ENCODE measurements at places on chromosomes 1 and 21. TPM values are rescaled to one million over a fixed set of nuclear protein-coding genes. Genes with fewer than 3 reads are reported as not detected.
A peak's percentile ranks its signal among the peaks of the same experiment; 100 is the strongest.

GRCh38 chr1:217244971-217245370, 385.9 kb downstream of the GPATCH2 start:
- DNase-seq: no peak

- DNase-seq: no peak
Observed at GRCh38 chr1:84603223-84603622, 29.0 kb upstream of the CTBS start.

- DNase-seq: no peak
Observed at GRCh38 chr1:225654688-225655508, 2.0 kb upstream of the ENAH start.

AMY1B gene
- not detected for polyA plus RNA-seq

DNA sequence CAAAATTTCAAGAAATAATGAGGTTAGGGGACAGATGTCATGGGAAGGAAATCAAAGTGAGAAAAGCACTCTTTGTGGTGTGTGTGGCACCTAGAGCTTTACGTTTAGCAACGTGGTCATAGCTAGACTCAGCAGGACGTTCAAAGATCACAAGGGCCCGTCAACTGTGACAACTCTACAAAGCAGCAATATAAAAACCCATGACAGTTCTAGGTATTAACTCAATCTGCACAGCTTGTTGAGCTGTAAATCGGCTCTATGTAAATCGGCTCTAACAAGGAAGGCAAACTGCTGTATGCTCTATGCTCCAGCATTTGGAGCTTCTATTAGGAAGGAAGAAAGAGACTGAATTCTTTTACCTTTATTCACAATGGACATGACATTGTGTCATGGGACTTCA, 64.8 kb downstream of the TP53BP2 start:
- no peak for DNase-seq

- DNase-seq: no peak
Observed at GRCh38 chr1:886311-886710, 37.4 kb upstream of the SAMD11 start.

MROH7 gene
- polyA plus RNA-seq: 0.23 TPM

- DNase-seq: no peak
Observed at GRCh38 chr1:98304888-98305287, 356.6 kb upstream of the SNX7 start.

DNA sequence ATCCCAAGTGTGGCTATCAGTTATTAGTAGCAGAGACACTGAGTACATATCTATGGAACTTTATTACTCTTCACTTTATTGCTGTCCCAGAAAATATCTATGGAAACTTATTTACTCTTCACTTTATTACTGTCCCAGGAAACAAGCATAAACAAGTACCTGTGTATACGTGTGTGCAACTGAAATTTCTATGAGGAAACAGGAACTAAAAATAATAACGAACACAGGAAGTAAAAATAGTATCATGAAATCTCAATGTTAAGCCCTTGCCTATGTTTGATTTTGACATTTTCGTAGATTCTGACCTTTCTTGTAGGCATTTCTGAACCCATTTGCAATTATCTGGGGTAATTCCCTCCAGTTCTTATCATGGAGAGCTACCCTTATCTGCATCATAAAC, 64.9 kb upstream of the KRTAP19-8 start:
- DNase-seq: no peak

DNA sequence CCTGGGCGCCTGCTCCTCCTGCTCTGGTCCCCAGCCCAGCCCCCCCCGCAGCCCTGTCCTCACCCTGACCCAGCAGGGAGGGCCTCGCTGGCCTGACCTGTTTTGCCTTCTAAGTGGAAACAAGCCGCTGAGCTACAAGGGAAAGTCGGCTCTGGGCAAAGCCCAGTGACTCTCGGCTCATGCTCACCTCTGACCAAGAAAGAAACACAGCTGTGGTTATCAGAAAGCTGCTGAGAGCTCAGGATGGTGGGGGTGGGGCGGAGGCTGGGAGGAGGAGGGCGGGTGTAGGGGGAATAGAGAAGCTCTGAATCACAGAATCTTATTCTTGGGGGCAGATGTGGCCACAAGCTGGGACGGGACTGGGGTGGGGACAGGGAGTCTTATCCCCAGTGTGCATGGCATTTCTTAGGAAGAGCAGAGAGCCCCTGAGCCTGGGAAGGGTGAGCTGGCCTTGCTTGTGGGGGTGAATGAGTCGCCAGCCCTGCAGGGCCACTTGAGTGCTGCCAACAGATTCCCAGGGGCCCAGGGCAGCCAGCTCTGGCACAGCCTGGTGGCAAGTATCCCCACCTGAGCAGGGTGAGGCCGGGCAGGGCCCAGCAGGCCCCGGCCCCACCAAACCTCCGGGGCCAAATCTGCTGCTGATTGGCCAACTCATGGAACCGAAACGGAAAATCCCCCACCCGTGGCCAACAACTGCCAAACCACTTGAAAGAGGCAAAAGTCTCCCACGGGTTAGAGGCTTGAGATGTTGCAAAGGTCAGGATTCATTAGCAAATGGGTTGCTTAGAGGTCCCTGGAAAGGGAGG, 120.6 kb downstream of the SPSB1 start:
- peak; percentile 84 for DNase-seq

- peak; percentile 52 for DNase-seq
Observed at GRCh38 chr1:228304225-228304624, 96.4 kb downstream of the OBSCN start.

- DNase-seq: peak; percentile 71
Observed at GRCh38 chr1:228166170-228166936, 749 bp downstream of the IBA57 start.

WDR64 gene
- not detected for polyA plus RNA-seq

DNA sequence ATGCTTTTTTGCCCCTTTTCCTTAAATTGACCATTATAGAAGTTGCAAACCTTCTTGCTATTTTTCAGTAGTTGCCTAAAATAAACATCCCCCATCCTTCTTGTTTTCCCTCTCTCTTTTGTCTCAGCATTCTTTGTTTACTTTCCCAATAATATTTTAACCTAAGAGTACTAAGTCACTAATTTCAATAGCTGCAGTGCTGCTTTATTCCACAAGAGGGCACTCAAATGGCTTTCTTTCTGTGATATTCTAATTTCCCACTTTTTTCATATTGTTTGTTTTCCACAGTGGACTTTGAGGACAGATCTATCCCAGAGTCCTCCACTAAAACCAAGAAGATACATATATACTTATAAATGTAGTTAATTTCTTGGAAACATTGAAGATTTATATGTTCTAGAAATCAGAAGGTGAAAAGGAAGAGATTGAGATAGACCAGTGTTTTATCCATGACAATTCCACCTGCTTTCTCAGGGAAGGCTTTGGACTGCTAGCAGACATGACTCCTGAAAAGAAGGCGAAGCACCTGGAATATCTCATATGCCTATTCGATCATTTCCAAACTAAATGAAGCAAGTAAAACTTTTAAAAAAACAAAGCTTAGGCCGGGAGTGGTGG, 104.8 kb upstream of the GRIK1 start:
- no peak for DNase-seq

DNA sequence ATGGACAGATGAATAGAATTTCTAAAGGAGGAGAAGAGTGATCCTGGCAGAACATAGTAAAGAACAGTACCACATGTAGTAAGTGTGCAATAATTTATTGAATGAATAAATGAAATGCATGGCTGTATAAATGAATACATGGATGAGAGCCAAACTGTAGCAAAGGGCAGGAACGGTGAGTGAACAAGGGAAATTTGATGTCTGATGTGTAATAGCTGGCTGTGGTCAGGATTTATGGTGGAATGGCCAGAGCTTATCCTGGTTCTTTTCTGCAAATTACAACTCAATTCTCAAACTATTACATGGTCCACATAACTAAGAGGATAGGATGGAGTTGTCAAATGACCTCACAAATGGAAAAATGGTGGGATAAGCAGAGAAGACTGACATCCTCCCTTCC, 43.2 kb upstream of the ARHGAP29 start:
- DNase-seq: no peak

TLR5 gene
- 0.46 TPM for polyA plus RNA-seq

C1QB gene
- 38.2 TPM for polyA plus RNA-seq

DNA sequence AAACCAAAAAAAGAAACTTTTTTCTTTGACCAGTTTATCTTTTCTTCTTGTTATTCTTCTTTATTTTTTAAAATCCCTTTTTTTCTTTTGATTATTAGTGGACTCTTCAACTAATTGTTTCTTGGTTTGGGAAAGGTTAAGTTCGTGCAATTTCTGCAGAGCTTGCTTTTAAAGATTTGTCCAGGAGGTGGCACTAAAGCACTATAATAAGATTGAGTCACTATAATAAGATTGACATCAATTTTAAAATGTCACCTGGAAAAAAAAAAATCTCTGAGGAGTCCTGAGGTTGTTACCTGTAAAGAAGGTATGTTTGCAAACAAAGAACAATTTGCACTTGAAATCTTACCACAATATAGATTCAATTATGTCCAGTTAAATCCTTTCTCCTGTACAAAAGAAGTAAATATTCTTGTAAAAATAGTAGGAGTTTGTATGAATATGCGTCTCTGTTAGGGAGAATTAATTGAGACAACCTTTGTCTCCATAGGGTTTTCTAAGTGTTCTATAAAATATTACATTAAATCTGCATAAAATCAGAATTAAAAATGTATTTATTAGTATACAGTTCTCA, 166.7 kb downstream of the ADGRL4 start:
- DNase-seq: no peak

GRCh38 chr1:170734412-170735175, 70.7 kb downstream of the PRRX1 start:
- no peak for DNase-seq

- no peak for DNase-seq
Observed at GRCh38 chr1:1061682-1062345, 12.3 kb downstream of the RNF223 start.

DNA sequence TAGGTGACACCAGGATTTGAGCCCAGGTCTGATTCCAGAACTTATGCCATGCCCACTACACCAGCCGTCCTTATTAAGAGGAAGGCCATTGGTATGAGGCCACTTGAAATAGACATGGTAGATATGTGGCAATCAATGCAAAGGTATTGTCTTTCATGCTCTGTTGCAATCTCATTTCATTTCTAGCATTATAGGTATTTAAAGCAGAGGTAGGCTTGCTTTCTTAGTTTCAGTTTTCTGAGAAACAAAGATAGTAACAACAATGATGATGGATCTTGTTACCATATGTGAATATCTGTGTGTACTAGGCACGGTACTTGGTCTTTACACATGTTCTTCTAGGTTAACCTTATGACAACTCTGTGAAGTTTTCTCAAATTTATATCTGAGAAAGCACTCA, 113.1 kb downstream of the FGGY start:
- no peak for DNase-seq

EFCAB7 gene
- polyA plus RNA-seq: 4.5 TPM
